ENCODE measurements at places on chromosomes 2 and 18.

GRCh38 chr2:6823111-6823510 lies 42.6 kb downstream of the CMPK2 start:
- DNase-seq: no peak

GRCh38 chr2:48578313-48578712 lies 39.3 kb upstream of the GTF2A1L start:
- no peak for DNase-seq

- DNase-seq: no peak
These were observed 106.5 kb downstream of the SEPTIN10 start for GRCh38 chr2:109507217-109507616.

- DNase-seq: no peak
These were observed 169.6 kb upstream of the SIX2 start for GRCh38 chr2:45178854-45179253.

DNA sequence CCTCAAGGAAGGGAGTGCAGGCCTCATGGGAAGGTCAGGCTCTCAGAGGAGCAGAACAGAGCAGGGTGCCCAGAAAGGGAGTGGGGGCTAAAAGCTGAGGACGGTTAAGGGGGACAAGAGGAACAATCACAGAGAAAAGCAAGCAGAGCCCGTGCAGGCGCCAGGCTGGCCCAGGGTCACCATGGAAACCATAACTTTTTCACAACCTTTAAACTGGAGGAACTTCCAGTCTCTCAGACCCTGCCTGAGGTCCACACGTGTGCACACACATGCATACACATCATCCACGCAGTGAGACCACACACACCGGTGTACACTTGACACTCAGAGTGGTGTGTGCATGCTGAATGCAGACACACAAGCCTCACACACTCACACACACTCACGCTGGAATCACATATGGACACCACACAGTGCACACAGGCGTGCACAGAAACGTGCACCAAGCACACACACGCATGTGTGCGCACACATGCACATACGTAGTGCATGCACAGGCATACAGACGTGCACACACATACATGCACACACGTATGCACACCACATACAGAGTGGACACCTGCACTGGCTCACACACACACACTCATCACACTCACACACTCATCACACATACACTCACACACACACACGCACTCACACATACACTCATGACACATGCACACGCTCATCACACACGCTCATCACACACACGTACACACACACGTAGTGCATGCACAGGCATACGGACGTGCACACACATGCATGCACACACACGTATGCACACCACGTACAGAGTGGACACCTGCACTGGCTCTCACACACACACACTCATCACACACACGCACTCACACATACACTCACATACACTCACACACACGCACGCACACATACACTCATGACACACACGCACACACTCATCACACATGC lies 37.2 kb upstream of the SNED1 start:
- DNase-seq: no peak

DNA sequence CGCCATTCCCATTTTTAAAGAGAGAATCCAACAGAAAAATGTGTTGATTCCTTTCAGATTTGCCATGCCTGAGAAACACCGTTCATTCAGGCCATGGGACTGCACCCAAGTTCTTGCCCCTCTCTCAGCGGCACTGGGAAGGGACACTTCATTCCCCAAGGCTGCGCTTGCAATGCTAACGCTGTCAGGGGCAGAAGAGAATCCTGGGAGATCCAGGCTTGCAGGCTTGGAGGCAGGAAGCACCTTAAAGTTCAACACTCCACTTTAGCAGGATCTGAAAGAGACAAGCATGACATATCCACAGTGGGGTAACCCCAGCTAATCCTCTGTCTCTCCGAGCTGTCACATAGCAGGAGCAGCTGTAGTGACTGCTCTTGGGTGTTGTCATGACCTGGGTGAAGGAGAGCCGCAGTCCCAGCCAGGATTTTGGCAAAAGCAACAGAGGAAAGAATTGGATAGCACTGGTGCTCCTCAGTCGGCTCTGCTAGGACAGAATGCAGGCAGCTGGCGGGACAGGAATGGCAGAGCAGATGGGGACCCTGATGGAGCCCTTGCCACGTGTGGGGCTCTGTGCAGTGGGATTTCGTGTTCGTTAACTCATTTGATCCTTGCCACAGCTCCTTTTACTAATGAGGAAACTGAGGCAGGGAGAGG lies 22.0 kb upstream of the ODC1 start:
- no peak for DNase-seq

- DNase-seq: no peak
These were observed 69.3 kb downstream of the GATA6 start for GRCh38 chr18:22238681-22239080.

DNA sequence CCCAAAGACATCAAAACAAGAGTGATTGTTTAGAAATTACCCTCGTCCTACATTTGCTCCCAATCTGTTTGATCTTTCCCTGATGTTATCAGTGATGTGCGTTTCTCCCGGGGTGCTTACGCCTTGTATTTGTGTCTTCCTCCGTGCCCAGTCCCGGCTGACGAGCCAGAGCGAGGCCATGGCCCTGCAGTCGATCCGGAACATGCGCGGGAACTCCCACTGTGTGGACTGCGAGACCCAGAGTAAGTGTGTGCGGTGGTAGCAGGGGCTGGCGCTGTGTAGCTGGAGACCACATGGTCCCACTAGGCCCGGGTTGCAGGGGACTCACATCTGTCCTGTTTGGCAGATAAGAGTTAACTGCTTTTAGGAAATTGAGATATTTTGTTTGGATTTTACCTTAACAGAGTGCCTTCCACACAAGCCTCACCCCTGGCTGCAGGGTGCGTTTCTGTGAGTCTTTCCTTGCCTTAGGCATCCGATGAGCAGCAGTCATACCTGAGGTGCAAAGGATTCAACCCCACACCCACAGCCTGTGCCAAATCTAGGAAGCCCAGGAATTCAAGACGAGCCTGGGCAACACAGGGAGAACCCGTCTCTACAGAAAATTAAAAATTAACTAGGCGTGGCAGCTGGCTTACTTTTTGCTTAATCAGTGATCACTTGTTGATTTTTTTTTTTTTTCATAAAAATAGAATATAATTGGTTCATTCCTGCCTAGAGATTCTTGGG lies 127.4 kb downstream of the GBX2 start:
- DNase-seq: no peak
